ENCODE measurements at places on chromosomes 3 and 15. TPM values are rescaled to one million over a fixed set of nuclear protein-coding genes. Genes with fewer than 3 reads are reported as not detected.

GRCh38 chr3:14410503-14411165 lies 8.2 kb downstream of the SLC6A6 start:
- no peak for DNase-seq

DNA sequence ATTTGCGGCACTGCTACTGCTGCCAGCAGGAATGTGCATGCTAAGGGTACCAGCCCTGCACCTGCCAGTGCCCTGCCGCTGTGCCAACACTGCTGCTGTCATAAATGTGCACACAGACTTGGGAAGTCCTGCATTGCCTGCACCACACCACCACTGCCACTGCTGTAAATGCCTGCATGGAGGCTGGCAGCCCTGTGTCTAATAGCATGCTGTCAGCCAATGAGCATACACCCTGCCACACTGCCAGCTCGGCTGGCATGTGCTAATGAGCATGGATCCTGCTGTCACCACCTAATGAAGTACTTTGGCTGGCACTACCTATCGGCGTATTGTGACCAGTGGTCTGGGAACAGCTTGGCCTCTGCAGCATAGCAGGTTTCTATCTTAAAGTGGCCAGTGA lies 981.8 kb upstream of the GBE1 start:
- peak; percentile 0 for DNase-seq

- DNase-seq, result no peak
Observed at GRCh38 chr3:181906338-181906737, 194.6 kb downstream of the SOX2 start.

- DNase-seq, result no peak
Observed at GRCh38 chr15:70186152-70186551, 88.4 kb upstream of the TLE3 start.

- DNase-seq, result no peak
Observed at GRCh38 chr3:149216193-149216869, 5.3 kb downstream of the CP start.

- peak; percentile 45 for DNase-seq
Observed at GRCh38 chr3:46883054-46883829, 5.7 kb downstream of the PTH1R start.

DNA sequence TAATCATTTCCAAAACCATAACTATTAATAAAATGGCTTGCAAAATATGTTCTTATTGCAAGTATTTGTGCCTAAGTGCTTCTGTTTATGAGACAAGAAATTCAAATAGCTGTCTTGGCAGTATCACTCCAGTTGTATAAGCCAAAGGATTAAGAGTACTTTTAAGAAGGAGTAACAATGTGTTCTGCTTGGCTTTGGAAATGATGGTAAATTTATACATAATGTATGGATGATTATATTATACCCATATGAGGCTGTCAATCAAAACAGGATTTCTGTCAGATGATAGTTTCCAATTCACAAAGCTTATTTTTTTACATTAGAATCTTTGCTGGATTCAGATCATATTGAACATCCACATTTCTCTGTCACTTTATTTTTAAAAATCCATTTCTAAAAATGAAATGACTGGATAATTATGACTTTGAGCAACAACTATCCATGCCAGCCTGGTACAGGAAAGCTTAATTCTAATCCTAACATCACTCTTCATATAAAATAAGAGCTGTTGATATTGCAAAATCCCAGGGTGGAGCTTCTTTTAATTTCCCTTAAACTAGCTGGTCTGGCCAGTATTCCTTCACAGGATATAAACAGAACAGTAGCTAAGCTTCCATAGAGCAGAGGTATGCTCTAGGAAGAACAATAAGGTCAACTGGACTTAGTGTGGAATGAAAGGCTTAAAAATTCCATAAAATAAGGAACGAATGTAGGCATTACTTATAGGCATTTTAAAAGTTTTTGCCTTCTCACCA lies 30.0 kb upstream of the ZNF280D start:
- DNase-seq, result no peak

Gene PAQR5
- total RNA-seq, result 0.82 TPM
